Gastrocnemius medialis (tissue), 4 donors: ENCODE measurements at places on chromosomes 7 and 10.

GRCh38 chr10:17208476-17208875 is 7.0 kb upstream of the TRDMT1 start:
- H3K4me1 ChIP-seq, result no peaks in the 10 kb centered on the region
- no peak for DNase-seq
- no peak overlapping the region for H3K4me3 ChIP-seq
- H3K27me3 ChIP-seq, result no peaks in the 10 kb centered on the region
- no peaks in the 10 kb centered on the region for H3K36me3 ChIP-seq
- no peak overlapping the region for H3K27ac ChIP-seq

- no peaks in the 10 kb centered on the region for H3K27me3 ChIP-seq
- DNase-seq, result no peak
- no peak overlapping the region for H3K4me3 ChIP-seq
- H3K27ac ChIP-seq, result peak overlapping the region; percentile 45
- no peaks in the 10 kb centered on the region for H3K4me1 ChIP-seq
Measured at GRCh38 chr7:4809666-4810065, 34.2 kb downstream of the AP5Z1 start.

- H3K27me3 ChIP-seq, result no peaks in the 10 kb centered on the region
- no peak overlapping the region for H3K4me3 ChIP-seq
- no peaks in the 10 kb centered on the region for H3K36me3 ChIP-seq
- H3K27ac ChIP-seq, result no peak overlapping the region
- H3K4me1 ChIP-seq, result no peaks in the 10 kb centered on the region
- DNase-seq, result no peak
Measured at GRCh38 chr7:83271212-83272099, 108.8 kb upstream of the PCLO start.

- peaks cover 17% of the 10 kb centered on the region for H3K4me1 ChIP-seq
- no peaks in the 10 kb centered on the region for H3K36me3 ChIP-seq
- peak; percentile 59 for DNase-seq
- H3K27me3 ChIP-seq, result no peaks in the 10 kb centered on the region
Measured at GRCh38 chr10:61992671-61993668, 91.5 kb downstream of the ARID5B start.

- H3K4me1 ChIP-seq, result no peaks in the 10 kb centered on the region
- no peak overlapping the region for H3K27ac ChIP-seq
- no peak for DNase-seq
- H3K4me3 ChIP-seq, result no peak overlapping the region
- no peaks in the 10 kb centered on the region for H3K36me3 ChIP-seq
Measured at GRCh38 chr10:26543567-26544306, 105.6 kb downstream of the APBB1IP start.
